ENCODE measurements at places on chromosomes 7 and 10.

DNA sequence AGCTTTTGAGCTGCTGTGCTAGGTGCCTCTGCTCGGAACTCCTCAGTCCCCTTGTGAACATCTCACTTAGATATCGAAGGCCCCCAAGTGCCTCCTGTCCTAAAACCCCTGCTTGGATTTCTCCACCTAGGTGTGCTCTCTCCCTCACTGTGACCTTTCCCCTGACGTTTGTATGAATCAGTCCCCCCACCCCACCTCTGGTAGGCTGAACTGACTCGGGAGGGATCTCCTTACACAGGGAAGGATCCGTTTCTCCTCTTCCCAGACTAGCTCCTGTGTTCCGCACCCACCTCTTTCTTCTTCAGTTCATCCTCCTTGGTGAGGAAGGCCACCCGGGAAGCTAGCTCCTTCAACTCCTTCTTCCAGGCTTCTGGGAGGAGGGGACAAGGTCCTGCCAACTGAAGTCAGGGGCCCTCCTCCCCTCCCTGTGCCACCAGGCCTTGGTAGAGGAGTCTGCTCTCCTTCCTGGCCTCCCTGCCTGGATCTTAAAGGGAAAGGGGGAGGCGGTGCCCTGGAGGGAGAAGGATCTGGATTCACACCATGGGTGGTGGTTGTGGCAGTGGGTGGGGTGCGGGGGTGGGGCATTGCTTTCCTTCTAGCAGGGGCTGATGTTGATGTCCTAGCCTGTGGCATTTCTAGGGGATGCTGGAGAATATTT, 6.8 kb downstream of the TBATA start:
- no peak for DNase-seq

GRCh38 chr7:139452958-139453672, 30.4 kb downstream of the KLRG2 start:
- no peak for DNase-seq

GRCh38 chr10:16867556-16867955, 50.3 kb upstream of the RSU1 start:
- no peak for DNase-seq

DNA sequence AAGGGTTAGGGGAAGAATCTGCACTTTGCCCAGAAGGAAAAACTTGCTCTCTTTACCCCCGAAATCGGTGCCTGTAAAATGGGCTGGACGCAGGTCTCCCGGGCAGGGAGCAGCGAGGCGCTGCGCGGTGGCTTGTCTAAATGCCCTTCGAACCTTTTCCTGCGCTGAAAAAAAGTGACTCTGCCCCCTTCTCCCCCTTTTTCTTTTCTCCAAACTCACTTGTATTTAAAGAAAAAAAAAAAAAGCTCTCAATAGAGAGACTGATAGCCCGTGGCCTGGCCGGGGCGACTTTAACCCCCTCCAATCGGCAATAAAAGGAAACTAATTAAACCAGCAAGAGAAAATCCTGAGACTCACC, 286 bp downstream of the SP8 start:
- no peak for DNase-seq

DNA sequence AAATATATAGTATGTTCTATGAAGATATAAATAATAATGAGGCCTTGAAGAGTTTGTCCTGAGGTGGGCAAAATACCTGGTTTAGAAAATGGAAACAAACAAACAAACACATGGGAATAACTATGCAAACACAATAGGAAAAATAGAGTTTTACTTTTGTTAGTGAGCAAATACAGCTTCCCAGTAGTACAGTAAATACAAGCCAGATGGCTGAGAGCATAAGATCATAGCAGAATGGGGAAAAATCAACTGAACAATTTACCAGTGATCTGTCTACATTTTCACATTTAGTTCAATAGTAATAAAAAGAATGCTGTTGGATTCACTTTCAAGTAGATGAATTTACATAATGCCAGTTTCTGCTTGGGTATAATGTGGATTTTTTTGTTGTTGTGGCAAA, 45.1 kb downstream of the ADD3 start:
- DNase-seq: no peak

DNA sequence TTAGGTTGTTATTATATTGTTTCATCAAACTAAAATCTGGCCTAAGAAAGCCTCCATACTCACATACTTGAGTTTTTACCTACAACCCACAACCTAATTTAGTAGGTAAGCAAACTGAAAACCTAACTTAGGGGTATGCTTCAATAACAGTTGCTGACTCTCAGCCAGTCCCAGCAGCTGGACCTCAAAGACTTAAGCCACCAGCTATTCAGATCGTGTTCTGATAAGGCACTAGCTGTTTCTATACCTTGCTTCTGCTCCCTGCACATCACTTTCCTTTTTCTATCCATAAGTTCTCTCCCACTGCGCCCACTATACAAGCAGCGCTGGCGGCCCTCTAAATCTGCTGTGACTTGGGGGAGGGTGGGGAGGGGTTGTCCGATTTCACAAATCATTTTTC, 42.3 kb downstream of the SUGCT start:
- no peak for DNase-seq

DNA sequence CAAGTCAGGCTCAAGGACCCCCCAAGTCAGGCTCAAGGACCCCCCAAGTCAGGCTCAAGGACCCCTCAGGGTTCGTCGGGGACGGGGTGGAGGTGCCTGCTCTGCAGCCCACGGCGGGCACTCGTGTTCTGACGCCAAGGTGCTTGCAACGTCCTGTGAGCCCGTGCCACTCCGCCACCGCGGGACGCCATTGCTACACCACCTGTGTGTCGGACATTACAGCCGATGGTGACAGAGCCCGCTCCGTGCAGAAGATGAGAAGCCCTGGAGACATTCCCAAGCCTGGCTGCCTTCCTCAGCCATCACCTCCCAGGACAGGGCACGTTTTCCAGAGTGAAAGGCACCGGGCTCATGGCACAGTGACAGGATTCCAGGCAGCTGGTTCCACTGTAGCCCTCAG, 97.7 kb upstream of the DNAAF5 start:
- DNase-seq: no peak

- peak; percentile 83 for DNase-seq
Observed at GRCh38 chr7:78039790-78040776, 241.5 kb downstream of the PHTF2 start.

GRCh38 chr7:2566890-2567678, 8.3 kb downstream of the IQCE start:
- no peak for DNase-seq

DNA sequence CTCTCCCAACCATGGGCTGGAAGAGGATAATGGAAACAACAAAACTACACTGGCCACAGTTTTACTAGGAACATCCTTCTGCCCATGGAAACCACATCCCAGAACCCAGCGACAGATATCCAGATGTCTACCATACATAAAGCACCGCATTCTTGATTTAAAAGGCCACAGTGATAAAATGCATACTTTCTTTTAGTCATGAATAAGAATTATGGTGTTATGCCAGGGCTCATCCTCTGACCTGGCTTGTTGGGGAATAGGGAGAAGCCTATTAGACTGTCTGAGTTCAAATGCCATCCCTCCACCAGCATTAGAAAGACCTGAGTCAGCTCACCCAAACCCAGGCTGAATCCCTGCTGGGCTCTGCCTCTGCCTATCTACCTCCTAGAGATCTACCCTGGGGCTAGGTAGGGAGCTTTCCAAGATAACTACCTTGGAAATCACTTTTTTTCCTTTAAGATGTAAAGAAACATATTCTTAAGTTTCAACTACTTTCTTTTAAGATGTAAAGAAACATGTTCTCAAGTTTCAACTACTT, 5.2 kb downstream of the ABCA13 start:
- no peak for DNase-seq

DNA sequence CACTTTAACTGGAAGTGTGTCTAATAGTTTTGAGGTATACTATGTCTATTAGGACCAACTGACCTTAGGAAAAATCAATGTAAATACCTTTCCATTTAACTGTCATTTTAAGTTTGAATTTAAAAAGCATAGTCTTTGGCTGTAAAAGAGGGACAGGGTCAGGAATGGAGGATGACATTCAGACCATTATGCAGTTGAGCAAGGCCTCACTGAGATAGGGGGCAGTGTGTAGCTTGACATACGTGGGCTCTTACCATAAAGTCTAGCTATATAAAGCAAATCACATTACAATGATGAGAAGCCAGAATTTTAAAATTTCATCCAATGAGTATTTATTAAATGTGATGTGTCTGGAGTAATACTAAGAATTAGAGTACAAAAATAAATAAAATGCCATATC, 17.9 kb downstream of the PALS2 start:
- DNase-seq: no peak

DNA sequence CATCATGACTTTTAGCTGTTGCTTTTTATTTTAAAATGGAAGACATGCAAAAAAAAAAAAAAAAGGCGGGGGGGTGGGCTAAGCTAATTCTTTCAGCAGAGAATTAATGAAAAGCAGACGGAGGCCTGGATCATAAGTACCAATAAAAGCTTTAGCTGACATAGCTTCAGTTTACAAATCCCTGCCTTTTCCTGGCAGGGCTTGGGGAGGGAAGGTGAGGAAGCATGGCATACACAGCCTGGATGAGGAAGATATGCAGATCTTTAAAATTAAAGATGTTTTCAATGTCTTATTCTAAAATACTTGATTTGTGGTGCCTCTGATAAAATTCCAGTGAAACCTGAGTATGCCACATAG, 57.0 kb downstream of the ICA1 start:
- DNase-seq: no peak

All from activated CD8-positive, alpha-beta memory T cell treated with anti-CD3 and anti-CD28 coated beads for 24 hours (primary cell).